OCI-LY7 (cell line): ENCODE measurements at places on chromosomes 4 and X. TPM values are rescaled to one million over a fixed set of nuclear protein-coding genes. Genes with fewer than 3 reads are reported as not detected.

GRCh38 chr4:185592845-185593488, 57.7 kb upstream of the PDLIM3 start:
- peak; percentile 11 for DNase-seq

DNA sequence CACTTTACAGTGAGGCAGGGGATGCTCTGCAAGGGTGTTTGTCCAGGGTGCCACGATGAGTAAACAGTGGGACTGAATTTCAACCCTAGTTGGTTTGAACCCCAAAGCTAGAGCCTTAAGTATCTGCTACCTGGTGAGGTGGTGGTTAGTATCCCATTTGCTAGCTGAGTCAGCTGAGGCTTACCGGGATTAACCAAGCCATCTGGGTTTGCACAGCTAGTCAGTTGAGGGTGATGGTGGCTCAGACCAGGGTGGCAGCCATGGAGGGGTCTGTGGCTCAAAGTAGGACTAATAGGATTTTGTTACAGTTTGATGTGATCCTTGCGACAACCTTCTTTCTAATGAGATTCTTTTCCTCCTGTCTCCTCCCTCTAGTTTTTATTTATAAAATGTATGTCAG, 1.9 kb downstream of the EVC start:
- DNase-seq, result no peak

GRCh38 chr4:34492414-34492813, 1751.9 kb downstream of the ARAP2 start:
- no peak for DNase-seq

DNA sequence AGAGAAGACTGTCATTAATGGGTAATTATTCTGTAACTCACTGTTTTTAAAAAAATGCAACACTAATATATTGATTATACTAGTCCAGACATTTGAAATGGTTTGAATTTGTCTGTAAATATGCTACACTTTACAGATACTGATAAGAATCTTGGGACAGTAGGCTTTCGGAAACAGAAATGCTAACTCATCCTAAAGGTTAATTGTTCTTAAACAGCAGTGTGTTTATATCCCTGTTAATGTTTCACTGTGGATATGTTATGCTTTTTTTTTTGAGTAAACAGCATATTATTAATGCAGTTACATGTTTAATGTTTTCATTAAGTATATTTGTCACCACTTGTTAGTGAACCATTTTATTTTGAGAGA, 31.4 kb downstream of the EXOC1 start:
- no peak for DNase-seq

- peak; percentile 4 for DNase-seq
Observed at GRCh38 chrX:14673764-14674163, 144.4 kb downstream of the GLRA2 start.

MAP3K15 gene
- not detected in 2 replicates for total RNA-seq

GRCh38 chr4:185036019-185036418, 17.7 kb downstream of the HELT start:
- DNase-seq, result no peak

DNA sequence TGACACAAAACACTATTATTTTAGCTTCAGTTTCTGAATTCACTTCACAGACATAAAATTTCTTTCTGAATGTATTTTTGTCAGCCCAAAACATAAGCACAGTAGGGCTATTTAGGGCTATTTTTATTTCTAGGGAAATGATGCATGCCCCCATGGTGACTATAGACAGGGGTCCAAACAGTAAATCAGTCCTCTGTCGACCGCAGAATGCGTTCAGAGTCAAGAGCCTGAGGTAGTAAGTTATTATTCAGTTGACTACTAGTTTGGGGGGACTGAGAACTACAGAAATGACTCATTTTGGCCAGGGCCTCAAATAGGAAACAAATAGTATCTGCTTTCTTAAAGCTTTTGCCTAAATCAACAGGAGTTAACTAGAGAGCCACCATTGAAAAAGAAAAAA, 414.4 kb downstream of the AFF2 start:
- no peak for DNase-seq

DNA sequence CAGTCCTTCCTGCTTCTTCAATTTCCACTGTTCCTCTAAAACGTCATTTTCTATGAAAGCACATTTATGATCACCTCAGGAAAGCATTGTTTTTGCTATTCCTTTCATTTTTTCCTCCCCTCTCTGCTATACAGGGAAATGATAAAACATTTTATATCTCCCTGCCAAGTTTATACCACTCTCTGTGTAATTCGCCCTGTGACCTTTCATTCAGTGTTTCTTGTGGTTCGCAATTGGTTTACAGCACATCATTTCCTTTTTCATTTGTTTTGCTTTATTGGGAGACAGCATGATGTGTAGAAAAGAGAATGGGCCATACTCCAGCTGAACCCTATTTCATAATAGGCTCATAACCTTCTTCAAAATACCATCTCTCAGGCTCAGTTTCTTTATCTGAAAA, 99.9 kb upstream of the RAPGEF2 start:
- DNase-seq, result no peak

DNA sequence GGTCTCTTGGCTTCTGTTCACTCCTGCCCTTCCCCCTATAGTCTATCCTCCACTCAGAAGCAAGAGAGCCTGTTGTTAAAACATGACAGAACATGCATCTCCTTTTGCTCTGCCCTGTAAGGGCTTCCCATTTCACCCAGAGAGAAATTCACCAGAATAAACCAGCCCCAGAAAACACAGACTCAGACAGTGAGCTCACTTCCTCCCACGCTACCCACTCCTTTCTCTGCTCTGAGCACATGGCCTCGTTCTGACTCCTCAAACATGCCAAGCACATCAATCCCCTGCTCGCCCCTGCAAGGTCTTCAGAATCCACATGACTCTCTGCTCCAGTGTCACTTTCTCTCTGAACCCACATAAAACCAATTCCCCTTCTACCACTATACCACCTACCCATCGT, 50.4 kb downstream of the MID1 start:
- DNase-seq, result no peak

DNA sequence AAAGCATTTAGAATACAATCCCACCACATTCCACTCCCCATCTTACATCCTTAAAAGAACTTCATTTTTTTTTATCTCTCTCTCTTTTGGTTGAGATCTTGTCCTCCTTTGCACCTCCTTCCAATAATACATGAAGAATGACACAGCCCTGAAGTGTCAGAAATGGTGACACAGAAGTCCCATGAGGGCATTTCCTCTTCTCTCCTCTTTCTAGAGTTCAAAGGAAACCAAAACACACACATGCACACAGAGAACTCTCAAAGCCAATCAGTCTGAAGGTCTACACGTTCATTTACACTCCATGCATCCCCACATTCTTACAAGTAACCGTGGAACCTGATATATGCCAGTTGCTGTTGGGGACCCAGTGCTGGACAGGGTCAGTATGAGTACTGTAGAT, 450.7 kb downstream of the HNRNPD start:
- DNase-seq, result no peak

- DNase-seq, result no peak
Observed at GRCh38 chrX:153967536-153968224, 3.9 kb downstream of the HCFC1 start.

ESX1 gene
- total RNA-seq, result not detected in 2 replicates

- no peak for DNase-seq
Observed at GRCh38 chrX:23885803-23886202, 21.9 kb downstream of the APOO start.

TBC1D9 gene
- total RNA-seq, result 10.4 and 13.0 TPM in 2 replicates

DNA sequence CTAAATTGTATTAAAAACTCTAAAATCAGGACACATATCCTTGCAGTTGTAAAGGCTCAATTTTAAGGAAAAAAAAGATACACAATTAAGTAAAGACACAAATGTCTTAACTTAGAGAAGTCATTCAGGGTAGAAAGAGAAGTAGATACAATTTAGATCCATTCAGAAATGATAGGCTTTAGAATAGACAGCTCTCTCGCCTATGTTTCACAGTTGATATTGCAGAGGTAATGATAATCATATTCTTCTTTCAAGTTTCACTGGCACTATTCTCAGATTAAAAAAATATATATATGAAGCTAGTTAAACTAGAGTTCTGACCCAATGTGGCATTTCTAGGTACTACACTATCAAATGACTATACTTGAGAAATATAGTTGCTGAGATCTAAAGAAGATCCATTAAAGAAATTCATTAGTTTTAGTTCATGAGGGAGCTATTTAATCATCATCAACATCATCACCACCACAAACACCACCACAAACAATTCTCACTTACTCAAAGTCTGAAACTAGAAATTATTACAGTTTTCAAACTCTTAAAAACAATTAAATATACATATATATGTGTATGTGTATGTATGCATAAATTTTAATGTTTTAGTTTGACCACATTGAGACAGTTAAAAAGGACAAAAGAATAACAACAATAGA, 93.1 kb downstream of the ANTXR2 start:
- DNase-seq, result no peak

GRCh38 chr4:51855270-51855669, 12.3 kb downstream of the DCUN1D4 start:
- DNase-seq, result no peak

GRCh38 chr4:87354168-87355102, 31.8 kb upstream of the HSD17B13 start:
- no peak for DNase-seq

GRCh38 chrX:153646620-153647373, at the start of gene DUSP9:
TSS of gene DUSP9 (plus strand) at chrX:153647203. CDS start at chrX:153647954, 751 bp downstream.
- DNase-seq, result no peak

HS3ST1 gene
- total RNA-seq, result not detected in 2 replicates

- peak; percentile 44 for DNase-seq
Observed at GRCh38 chrX:151680805-151681204, 14.5 kb upstream of the PRRG3 start.

DNA sequence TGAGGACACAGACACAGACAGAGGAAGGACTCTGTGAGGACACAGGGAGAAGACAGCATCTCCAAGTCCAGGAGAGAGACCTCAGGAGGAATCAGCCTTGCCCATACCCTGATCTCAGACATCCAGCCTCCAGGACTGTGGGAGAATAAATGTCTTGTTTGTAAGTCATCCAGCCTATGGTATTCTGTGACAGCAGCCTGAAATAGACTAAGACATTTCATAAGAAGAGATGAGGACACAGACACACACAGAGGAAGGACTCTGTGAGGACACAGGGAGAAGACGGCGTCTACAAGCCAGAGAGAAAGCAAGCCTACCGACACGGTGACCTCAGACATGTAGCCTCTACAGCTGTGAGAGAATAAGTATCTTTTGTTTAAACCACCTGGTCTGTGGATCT, 112.1 kb downstream of the DHRSX start:
- DNase-seq, result no peak

KLHL13 gene
- not detected in 2 replicates for total RNA-seq
